Activated T-cell treated with anti-CD3 and anti-CD28 coated beads, Interleukin-2, amount 50 U/mL, for 72 hours (primary cell): ENCODE measurements at places on chromosomes 4 and X. TPM values are rescaled to one million over a fixed set of nuclear protein-coding genes. Genes with fewer than 3 reads are reported as not detected.

KLB gene
- total RNA-seq = not detected

- DNase-seq = no peak
- peaks cover 3% of the 10 kb centered on the region for H3K36me3 ChIP-seq
- H3K4me3 ChIP-seq = no peak overlapping the region
- H3K4me1 ChIP-seq = no peaks in the 10 kb centered on the region
- H3K27me3 ChIP-seq = no peaks in the 10 kb centered on the region
Measured at GRCh38 chr4:60657807-60658206, 542.3 kb upstream of the ADGRL3 start.

XG gene
- total RNA-seq = not detected

DNA sequence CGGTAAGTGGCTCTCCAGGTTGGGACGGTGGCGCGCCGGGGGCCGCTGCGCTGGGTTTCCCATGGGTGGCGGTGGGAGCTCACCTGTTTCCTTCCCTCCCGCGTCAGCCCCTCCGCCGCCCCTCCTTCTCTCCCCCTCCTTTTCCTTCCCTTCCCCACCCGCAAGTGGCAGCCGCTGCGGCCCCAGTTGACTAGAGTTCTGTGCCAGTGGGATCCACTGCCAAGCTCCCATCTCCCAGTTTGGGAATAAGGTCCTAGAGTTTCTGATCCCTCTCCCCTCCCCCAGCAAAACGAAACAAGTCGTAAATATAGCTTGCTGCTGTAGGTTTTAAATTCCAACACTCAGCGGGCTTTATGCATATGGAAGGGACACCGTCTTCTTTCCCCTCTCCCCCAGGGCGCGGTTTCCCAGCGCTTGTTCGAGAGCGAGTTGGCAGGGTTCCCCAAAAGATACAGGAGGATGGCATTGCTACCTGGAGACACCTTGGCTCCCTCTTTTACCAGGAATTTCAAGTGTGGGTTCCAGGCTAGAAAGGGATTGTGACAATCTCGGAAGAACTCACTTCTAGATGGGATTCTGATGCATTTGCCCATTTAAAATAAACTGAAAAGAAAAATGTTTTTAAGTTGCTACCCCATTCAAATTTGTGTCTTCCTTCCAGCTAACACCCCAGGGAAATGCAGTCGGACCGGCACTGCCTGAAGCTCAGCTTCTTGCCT lies 1.2 kb downstream of the TLL1 start:
- H3K27me3 ChIP-seq = peaks cover 44% of the 10 kb centered on the region
- H3K4me1 ChIP-seq = peaks cover 18% of the 10 kb centered on the region
- no peaks in the 10 kb centered on the region for H3K36me3 ChIP-seq
- H3K4me3 ChIP-seq = peak overlapping the region; percentile 16
- no peak overlapping the region for H3K27ac ChIP-seq

- DNase-seq = no peak
- H3K36me3 ChIP-seq = no peaks in the 10 kb centered on the region
- H3K27me3 ChIP-seq = no peaks in the 10 kb centered on the region
- H3K4me3 ChIP-seq = peak overlapping the region; percentile 95
Measured at GRCh38 chr4:25915353-25915705, 1.3 kb downstream of the SMIM20 start.

PCDH10 gene
- total RNA-seq = not detected

GRCh38 chr4:41454423-41454822 lies 83.5 kb upstream of the LIMCH1 start:
- H3K27me3 ChIP-seq = no peaks in the 10 kb centered on the region
- H3K27ac ChIP-seq = no peak overlapping the region
- no peak overlapping the region for H3K4me3 ChIP-seq
- H3K4me1 ChIP-seq = no peaks in the 10 kb centered on the region
- DNase-seq = no peak
- no peaks in the 10 kb centered on the region for H3K36me3 ChIP-seq

BEND2 gene
- total RNA-seq = not detected

RS1 gene
- not detected for total RNA-seq

CISD2 gene
- 38.4 TPM for total RNA-seq

GRCh38 chr4:3434881-3435685 lies 6.7 kb upstream of the HGFAC start:
- no peaks in the 10 kb centered on the region for H3K4me1 ChIP-seq
- no peak for DNase-seq
- H3K27ac ChIP-seq = no peak overlapping the region
- no peaks in the 10 kb centered on the region for H3K27me3 ChIP-seq

DNA sequence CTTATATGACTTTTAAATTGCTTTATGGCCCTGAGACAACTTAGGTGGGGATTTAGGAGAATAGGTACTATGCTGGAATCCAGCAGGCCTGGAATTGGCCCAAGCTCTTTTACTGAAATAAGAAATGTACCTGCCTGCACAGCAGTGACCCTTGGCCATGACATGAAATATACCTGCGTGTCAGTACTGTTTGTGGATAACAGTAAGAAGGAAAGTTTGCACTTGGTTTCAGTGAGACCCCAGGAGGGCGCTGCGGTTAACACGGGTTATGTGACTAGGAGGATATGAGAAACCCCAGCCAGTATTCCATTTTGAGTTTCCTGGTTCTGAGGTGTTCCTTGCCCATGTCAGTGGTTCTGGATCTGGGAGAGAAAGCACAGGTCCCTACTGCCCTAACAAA lies 5.3 kb downstream of the MTM1 start:
- peaks cover 89% of the 10 kb centered on the region for H3K4me1 ChIP-seq
- H3K4me3 ChIP-seq = peak overlapping the region; percentile 83
- no peaks in the 10 kb centered on the region for H3K27me3 ChIP-seq

GRCh38 chr4:152434011-152434410 lies 101.9 kb downstream of the FBXW7 start:
- H3K27me3 ChIP-seq = no peaks in the 10 kb centered on the region
- H3K36me3 ChIP-seq = peaks cover 2% of the 10 kb centered on the region
- H3K27ac ChIP-seq = no peak overlapping the region
- DNase-seq = no peak
- no peak overlapping the region for H3K4me3 ChIP-seq
- peaks cover 33% of the 10 kb centered on the region for H3K4me1 ChIP-seq

ADAM29 gene
- total RNA-seq = not detected

HTT gene
- total RNA-seq = 88.0 TPM

ODAPH gene
- not detected for total RNA-seq

PNCK gene
- total RNA-seq = 0.50 TPM

DNA sequence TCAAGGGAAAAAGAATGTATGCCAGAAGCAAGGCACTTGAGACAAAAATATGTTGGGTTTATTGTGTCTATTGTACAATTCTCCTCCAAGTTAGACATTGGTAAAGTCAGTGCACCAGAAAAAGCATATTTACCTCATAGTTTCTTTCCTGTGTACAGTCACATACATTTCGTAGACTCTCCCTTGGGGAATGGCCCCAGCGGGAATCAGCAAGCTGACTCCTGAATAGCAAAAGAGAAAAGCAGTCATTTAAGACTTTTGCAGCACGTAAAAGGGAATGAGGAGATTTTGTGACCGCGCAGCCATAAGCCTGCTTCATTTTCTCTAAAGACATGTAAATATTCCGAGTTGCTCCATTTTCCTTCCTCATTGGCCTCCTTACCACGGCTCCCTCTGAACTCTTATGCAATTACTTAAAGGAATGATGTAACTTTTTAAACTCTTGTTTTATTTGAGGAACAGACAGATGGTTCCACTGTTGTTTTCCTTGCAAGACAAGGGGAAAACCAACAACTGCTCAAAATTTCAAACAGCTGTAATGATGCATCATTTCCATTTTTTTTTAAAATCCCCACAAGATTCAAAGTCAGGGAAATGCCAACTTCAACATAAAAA lies 332.7 kb downstream of the UNC5C start:
- H3K27ac ChIP-seq = no peak overlapping the region
- H3K4me3 ChIP-seq = no peak overlapping the region
- peaks cover 4% of the 10 kb centered on the region for H3K4me1 ChIP-seq
- no peaks in the 10 kb centered on the region for H3K36me3 ChIP-seq
- DNase-seq = no peak
